ENCODE measurements at places on chromosomes 11 and 22.

- DNase-seq: no peak
These were observed 8.5 kb downstream of the TRIM6 start for GRCh38 chr11:5604896-5605295.

DNA sequence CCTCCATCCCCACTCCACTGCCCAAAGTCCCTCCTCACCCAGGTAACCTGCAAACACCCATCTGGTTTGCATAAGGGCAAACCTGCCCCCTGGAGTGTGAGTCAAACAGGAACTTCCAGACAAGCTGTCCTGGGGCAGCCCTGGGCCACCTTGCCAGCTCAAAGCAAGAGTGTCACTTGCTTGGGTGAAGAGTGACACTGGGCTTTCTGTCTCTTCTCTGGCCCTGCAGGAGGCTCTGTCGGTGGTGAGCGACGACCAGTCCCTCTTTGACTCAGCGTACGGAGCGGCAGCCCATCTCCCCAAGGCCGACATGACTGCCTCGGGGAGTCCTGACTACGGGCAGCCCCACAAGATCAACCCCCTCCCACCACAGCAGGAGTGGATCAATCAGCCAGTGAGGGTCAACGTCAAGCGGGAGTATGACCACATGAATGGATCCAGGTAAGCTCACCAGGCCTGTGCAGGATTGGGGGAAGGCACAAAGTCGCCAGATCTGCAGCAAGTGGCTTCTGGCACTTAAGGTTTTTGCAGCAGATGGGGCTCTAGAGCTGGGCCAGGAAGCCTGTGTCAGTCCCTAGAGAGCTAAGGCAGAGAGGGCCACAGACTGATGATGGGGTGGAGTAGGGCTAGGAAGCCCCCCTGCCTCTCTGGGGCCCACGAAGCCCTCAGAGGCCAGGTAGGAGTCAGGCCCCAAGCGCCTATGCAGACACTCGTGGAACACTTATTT lies 64.2 kb downstream of the FLI1 start:
- peak; percentile 68 for DNase-seq

- DNase-seq: no peak
These were observed 893 bp downstream of the SLC36A4 start for GRCh38 chr11:93196816-93197379.

DNA sequence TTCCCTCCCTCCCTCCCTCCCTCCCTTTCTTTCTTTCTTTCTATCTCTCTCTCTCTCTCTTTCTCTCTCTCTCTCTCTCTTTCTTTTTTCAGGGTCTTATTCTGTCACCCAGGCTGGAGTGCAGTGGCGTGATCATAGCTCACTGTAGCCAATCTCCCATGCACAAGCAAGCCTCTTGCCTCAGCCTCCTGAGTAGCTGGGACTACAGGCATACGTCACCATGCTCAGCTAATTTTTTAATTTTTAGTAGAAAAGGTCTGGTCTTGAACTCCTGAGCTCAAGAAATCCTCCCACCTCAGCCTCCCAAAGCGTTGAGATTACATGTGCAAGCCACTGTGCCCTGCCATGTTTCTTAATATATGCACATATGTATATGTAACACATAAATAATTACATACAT lies 19.0 kb downstream of the TSKU start:
- DNase-seq: no peak
